ENCODE measurements at places on chromosomes 2 and 18.

DNA sequence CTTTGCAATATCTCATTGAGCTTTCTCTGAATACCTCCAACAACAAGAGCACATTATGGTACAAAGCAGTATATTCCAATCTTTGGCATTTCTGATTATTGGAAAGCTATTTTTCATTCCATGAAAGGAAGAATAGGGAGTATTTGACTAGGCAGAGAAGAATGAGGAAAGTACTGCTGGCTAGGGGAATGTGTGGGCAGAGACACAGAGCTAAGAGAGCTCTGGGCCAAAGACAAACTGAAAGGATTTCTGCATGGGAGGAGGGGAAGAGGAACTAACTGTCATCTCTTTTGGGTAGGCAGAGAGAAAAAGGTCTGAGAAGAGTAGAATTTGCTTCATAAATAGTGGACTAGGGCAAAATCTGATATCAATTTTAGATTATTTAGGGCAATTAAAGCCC, 150.8 kb downstream of the CCDC85A start:
- DNase-seq, result no peak

GRCh38 chr2:11342551-11343367, 1.7 kb downstream of the ROCK2 start:
- peak; percentile 67 for DNase-seq

GRCh38 chr2:119517433-119517832, 6.8 kb downstream of the SCTR start:
- DNase-seq, result peak; percentile 36

DNA sequence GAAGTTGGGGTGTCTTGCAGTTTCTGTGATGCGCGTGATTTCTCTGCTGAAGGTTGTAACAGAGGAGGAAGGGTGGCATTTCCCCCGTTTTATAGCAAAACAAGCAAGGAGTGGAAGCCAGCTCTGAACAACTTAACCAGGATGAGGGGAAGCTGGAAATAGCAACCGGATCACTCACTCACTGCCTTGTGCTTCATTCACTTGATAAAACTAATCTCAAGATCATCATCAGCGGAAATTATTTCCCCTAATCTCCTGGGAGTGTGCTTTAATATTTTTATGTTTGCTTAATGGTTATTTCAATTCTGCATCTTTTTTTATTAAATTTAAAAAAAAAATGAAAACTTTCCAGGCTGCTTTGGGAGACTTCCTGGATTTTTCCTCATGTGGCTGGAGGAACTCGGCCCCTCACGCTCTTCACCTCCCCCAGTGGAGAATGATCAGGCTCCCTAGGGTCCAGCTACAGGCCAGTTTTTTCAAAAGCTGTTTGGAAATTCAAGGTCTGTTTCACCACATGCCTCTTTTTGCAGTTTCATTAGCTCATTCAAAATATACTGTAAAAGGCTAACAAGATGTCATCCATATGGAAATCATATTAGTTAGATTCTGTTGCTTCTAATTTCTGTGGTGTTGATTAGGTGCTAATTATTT, 31.7 kb downstream of the CABLES1 start:
- DNase-seq, result no peak

GRCh38 chr2:96800061-96801004, 15.7 kb upstream of the CNNM3 start:
- DNase-seq, result no peak

GRCh38 chr2:45578056-45578843, 32.8 kb downstream of the SRBD1 start:
- DNase-seq, result peak; percentile 11

DNA sequence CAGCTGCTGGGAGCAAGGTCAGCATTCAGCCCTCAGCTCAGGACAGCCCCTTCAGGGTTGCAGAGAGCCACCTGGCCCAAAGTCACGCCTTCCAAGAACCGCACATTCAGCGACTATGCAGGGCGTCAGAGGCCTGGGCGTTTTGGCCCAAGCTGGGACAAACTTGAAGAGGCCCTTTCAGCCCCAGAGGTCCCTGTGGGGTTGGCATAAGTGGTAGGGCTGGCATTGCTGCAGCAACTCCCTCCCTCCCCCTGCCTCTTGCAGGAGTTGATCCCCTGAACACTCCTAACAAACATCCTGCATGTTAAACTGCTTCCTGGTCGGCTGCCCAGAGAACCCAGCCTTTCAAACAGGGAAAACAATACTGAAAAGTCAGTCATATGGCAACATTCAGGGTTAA, 192.9 kb upstream of the SMAD2 start:
- no peak for DNase-seq

DNA sequence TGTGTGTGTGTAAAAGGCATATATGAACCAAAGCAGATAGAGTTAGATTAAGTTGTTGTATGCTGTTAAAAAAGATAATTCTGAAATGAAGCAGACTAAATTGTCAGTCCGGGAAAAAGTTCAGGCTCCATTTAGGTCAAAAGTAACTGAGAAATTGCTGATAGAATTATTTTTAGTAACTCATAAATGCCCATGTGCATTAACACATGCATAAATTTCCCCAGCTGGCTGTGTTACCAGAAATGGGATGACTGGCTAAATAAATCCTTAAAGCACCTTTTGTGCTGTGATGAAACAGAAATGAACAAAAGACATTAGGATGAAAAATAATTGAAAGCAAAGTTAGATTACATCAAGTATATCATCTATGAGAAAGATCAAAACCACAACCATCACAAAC, 111.3 kb downstream of the NYAP2 start:
- DNase-seq, result no peak

GRCh38 chr2:202060218-202060617, 12.8 kb upstream of the KIAA2012 start:
- DNase-seq, result no peak

DNA sequence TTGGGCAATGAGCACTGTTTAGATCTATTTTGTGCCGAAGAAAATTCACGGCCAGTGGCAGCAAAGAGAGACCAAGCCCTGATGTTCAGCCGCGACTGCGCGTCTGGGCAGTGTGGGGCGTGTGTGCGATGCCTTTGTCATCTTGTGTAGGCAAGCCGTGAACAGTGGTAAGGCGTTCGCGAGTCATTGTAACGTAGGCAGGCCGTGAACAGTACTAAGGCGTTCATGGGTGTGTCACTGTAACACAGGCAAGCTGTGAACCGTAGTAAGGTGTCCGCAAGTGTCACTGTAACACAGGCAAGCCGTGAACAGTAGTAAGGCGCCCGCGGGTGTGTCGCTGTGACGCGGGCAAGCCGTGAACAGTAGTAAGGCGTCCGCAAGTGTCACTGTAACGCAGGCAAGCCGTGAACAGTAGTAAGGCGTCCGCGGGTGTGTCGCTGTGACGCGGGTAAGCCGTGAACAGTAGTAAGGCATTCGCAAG, 99.9 kb downstream of the NFATC1 start:
- no peak for DNase-seq

DNA sequence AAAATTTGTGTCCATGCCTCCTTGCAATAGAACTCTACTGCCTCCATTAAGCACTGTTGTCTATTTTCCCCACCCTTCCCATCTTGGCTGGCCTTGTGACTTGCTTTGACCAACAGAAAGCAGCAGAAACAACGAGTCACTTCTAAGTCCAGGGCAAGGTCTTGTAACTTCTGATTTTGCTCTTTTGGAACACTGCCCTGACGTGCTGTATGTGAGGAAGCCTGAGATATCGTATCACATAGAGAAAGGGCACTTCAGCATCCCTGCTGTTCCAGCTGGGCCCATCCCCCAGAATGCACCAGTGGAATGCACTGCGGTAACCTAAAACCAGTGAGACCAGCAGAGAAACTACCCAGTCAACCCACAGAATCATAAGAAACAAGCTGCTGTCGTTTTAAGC, 28.1 kb downstream of the NCKAP1 start:
- DNase-seq, result no peak

DNA sequence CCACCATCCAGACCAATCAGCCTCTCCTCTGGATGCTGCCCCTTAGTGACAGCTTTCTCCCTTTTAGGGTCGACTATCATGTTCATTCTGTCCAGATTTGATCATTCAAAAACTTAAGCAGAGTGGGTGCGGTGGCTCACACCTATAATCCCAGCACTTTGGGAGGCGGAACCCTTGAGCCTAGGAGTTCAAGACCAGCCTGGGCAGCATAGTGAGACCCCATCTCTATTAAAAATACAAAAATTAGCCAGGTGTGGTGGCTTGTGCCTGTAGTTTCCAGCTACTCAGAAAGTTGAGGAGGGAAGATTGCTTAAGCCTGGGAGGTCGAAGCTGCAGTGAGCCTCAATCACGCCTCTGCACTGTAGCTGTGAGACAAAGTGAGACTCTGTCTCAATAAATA, 68.3 kb upstream of the ZCCHC2 start:
- DNase-seq, result no peak

DNA sequence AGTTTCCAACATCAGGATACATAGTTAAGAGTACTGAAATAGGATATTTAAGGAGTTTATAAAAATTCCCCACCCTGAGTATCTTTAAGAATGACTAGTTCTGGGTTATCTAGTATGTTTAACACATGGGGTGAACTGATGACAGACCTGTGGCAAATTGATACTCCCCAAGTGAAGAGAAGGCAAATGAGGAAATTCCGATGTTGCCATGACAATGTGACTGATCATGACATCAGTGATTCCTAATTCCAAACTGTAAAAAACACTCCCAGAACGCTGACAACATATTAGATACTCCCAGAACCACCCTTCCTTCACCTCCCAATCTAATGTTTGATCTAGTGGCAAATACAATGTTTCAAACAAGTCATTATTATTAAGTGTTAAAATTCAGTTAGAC, 77.6 kb downstream of the RBMS1 start:
- no peak for DNase-seq

DNA sequence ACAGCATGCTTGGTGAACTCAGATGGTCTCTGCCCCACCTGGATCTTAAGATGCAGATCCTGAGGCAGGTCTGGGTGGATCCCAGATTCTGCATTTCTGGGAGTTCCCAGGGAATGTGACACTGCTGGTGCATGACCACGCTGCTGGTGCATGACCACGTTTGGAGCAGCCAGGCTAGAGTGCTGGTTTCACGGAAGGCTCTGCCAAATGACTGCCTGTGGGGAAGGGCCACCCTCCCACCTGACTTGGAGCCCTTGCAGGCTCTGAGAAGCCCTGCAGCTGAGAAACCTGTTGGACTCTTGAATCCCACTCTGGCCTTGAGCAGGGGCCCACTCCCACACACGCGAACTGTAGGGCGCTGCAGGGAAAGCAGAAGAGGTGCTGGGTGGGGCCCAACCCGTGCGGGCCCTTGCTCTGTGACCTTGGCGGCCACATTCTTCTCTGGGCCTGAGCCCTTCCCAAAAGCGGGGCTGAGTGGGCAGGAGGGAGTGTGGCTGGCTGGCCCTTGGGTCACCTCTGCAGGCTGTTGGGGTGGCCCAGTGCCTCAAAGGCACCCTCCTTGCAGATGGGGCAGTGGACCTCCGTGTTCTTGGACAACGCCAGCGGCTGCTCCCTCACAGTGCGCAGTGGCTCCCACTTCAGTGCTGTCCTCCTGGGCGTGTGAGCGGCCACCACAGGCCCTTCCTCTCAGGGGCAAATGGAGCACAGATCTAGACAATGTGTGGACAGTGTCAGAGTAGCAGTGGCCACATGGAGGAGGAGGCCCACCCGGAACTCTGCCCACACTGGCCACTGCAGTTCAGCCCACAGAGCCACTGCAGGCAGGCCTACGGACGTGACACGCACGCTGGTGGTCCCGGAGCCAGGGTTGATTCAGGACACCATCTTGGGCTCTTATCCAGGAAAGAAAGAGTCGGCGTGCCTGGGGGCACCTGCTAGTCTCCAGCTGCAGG, 7.9 kb downstream of the ERFE start:
- no peak for DNase-seq

All from cerebellar cortex (tissue), 1 donor.